Sigmoid colon (tissue), 7 donors: ENCODE measurements at places on chromosomes 5 and 9. TPM values are rescaled to one million over a fixed set of nuclear protein-coding genes. Genes with fewer than 3 reads are reported as not detected.

Gene CTXN3
- polyA plus RNA-seq, result not detected

Gene PCDHB16
- polyA plus RNA-seq, result 0.29 TPM

Gene SAXO1
- 0.01 TPM for polyA plus RNA-seq

Gene DBH
- 0.01 TPM for polyA plus RNA-seq

Gene TAF11L5
- polyA plus RNA-seq, result not detected

Gene NSG2
- not detected for polyA plus RNA-seq

Gene OR13C3
- not detected for polyA plus RNA-seq

Gene CACFD1
- 21.0 TPM for polyA plus RNA-seq

Gene PCDHB4
- polyA plus RNA-seq, result 0.23 TPM

GRCh38 chr9:135500525-135501260 lies at the start of gene MRPS2:
Gene MRPS2 (plus strand): TSS chr9:135500682. CDS start chr9:135500711, 29 bp downstream.
- H3K4me1 ChIP-seq, result peaks cover 34% of the 10 kb centered on the region
- H3K36me3 ChIP-seq, result peaks cover 38% of the 10 kb centered on the region
- peak within 1 kb of the TSS; percentile 86 for H3K27ac ChIP-seq
- DNase-seq, result peak; percentile 93
- H3K27me3 ChIP-seq, result no peaks in the 10 kb centered on the region
- H3K4me3 ChIP-seq, result peak within 1 kb of the TSS; percentile 92

GRCh38 chr5:55160493-55161209 lies 680 bp downstream of the GPX8 start:
- H3K27ac ChIP-seq, result peak overlapping the region; percentile 67
- H3K4me3 ChIP-seq, result peak overlapping the region; percentile 44

DNA sequence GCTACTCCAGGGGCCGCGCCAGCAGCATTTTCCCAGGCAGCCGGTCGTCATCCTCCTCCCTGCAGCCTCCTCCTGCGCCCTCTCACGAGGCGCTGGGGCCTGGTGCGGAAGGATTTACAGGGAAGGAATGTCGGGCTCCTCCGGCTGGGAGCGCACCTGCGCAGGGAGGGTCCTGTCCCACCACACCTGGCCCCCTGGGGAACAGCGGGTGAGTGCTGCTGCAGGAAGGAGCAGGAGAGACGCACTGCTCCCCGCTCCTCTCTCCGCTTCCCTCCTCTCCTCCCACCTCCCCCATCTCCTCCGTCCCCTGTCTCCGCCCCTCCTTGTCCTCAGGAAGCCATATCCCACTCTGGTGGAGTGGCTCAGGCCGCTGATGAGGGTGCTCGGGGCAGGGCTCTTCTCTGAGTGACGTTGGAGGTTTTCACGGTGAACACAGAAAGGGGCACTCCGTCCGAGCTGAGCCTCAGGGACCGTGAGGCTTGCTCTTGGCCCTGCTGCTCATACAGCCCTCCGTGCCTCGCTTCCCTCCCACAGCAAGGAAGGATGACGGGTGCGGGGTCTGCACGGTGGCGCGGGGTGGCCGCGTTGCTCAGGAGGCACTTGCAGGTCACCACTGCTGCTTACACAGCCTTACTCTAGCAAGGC lies 31.3 kb downstream of the IRX4 start:
- H3K27ac ChIP-seq, result no peak overlapping the region
- no peak for DNase-seq
- H3K4me1 ChIP-seq, result peaks cover 2% of the 10 kb centered on the region
- no peak overlapping the region for H3K4me3 ChIP-seq

GRCh38 chr5:10320793-10321192 lies 13.1 kb upstream of the CMBL start:
- peaks cover 7% of the 10 kb centered on the region for H3K4me1 ChIP-seq
- peak; percentile 15 for DNase-seq
- no peak overlapping the region for H3K27ac ChIP-seq
- no peaks in the 10 kb centered on the region for H3K27me3 ChIP-seq
- no peaks in the 10 kb centered on the region for H3K36me3 ChIP-seq

DNA sequence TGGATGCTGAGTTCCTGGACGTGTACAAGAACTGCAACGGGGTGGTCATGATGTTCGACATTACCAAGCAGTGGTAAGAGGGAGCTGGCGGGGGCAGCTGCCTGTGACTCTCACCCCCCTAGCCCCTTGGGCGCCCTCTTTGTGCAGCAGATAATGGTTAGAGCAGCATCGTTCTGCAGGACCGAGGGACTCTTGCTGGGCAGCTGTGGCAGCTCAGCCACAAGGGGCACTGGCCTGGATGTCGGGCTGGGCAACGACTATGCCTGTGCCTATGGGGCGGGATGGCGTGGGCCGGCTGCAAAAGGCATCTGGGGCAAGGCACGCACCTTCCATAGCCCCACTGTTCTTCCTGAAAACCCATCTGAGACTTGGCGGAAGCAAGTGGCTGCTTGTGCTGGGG lies 12.9 kb upstream of the AJM1 start:
- no peak for DNase-seq
- no peak overlapping the region for H3K4me3 ChIP-seq
- no peak overlapping the region for H3K27ac ChIP-seq

GRCh38 chr9:133691626-133692363 lies 46.4 kb downstream of the SARDH start:
- H3K27ac ChIP-seq, result no peak overlapping the region
- H3K4me3 ChIP-seq, result no peak overlapping the region
- H3K4me1 ChIP-seq, result no peaks in the 10 kb centered on the region
- no peak for DNase-seq

DNA sequence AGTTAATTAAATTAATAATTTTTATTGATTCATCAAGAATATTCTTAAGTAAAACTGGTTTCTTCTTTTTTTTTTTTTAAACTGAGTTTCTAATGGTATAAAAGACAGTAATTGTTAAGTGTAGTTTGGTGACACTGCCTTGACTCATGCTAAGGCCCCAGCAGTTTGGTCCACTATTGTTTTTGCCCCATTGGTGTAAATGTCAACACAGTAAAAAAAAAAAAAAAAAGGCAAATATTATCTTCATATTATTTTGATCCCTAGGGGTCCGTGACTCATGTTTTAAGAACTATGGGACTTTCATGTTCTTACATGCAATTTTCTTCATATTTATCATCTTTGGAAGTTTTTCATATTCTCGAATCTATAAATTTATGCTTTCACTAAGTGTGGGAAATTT lies 29.2 kb upstream of the JAK2 start:
- DNase-seq, result no peak
- no peak overlapping the region for H3K27ac ChIP-seq
- no peaks in the 10 kb centered on the region for H3K36me3 ChIP-seq
- no peak overlapping the region for H3K4me3 ChIP-seq
- no peaks in the 10 kb centered on the region for H3K27me3 ChIP-seq

GRCh38 chr5:91090995-91091394 lies 292.1 kb downstream of the ARRDC3 start:
- H3K27me3 ChIP-seq, result no peaks in the 10 kb centered on the region
- H3K36me3 ChIP-seq, result no peaks in the 10 kb centered on the region
- no peak overlapping the region for H3K27ac ChIP-seq

DNA sequence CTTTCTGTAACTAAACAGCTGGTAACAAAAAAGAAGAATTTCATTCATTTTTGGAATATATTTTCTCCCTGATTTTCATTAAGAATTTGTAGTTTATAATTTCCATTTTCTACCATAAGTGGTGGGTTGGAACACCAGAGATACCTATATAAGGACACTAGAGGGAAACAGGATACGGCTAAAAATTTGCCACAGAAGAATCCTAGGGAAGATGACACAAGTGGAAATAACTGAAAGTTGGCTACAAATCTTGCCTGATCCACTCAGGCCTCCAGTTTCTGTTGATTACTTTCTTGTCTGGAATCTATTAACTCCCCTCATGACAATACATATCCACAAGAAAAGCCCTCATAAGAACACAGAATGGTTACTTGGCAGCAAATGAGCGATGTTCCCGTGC lies 46.8 kb downstream of the FREM1 start:
- H3K36me3 ChIP-seq, result peaks cover 8% of the 10 kb centered on the region
- DNase-seq, result no peak
- H3K4me1 ChIP-seq, result peaks cover 30% of the 10 kb centered on the region
- H3K27ac ChIP-seq, result peak overlapping the region; percentile 11

DNA sequence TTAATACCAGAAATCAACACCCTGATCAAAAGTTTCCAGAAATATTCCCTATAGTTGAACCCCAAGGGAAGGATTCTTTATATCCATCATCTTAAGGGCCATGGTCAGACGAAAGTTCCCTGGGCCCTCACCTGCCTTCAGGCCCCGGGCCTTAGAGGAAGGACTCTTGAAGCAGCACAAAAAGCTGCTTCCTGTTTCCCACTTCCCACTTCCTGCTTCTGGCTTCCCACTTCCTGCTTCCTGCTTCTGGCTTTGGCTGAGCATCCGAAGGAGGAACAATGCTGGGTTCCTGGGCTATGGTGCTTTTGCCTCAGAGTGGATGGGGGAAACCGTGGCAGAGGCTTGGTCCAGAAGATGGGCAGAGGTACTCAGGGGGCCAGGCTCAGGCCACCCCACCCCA lies 25.8 kb upstream of the DAP start:
- H3K4me3 ChIP-seq, result no peak overlapping the region
- H3K4me1 ChIP-seq, result no peaks in the 10 kb centered on the region
- H3K27ac ChIP-seq, result no peak overlapping the region
- no peaks in the 10 kb centered on the region for H3K36me3 ChIP-seq
- H3K27me3 ChIP-seq, result no peaks in the 10 kb centered on the region

DNA sequence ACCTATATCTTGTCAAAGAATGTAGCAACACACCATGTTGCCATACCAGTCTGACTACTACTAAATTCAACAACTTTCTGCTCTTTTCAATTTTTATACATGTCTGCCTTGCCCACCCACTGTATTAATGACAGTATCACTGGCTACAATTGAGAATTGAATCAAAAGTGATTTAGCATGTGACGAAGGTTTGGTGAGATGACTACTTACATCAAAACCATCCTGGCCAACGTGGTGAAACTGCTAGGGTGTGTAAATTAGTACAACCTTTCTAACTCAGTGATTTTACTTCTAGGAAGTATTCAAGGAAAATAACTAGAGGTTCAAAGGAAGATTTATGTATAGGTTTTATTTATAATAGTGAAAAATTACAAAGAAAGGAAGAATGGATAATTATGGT lies 109.8 kb downstream of the UNC13B start:
- no peaks in the 10 kb centered on the region for H3K4me1 ChIP-seq
- H3K4me3 ChIP-seq, result no peak overlapping the region
- H3K27ac ChIP-seq, result no peak overlapping the region
- no peaks in the 10 kb centered on the region for H3K36me3 ChIP-seq
- DNase-seq, result no peak

GRCh38 chr5:111934511-111934910 lies 177.5 kb upstream of the NREP start:
- H3K4me3 ChIP-seq, result no peak overlapping the region
- peaks cover 11% of the 10 kb centered on the region for H3K4me1 ChIP-seq
- no peaks in the 10 kb centered on the region for H3K27me3 ChIP-seq
- no peaks in the 10 kb centered on the region for H3K36me3 ChIP-seq
- DNase-seq, result no peak
- H3K27ac ChIP-seq, result no peak overlapping the region

GRCh38 chr9:128047231-128047630 lies 19.9 kb downstream of the NAIF1 start:
- H3K27ac ChIP-seq, result peak overlapping the region; percentile 6
- no peaks in the 10 kb centered on the region for H3K4me1 ChIP-seq
- no peak overlapping the region for H3K4me3 ChIP-seq
- no peak for DNase-seq
- no peaks in the 10 kb centered on the region for H3K36me3 ChIP-seq

DNA sequence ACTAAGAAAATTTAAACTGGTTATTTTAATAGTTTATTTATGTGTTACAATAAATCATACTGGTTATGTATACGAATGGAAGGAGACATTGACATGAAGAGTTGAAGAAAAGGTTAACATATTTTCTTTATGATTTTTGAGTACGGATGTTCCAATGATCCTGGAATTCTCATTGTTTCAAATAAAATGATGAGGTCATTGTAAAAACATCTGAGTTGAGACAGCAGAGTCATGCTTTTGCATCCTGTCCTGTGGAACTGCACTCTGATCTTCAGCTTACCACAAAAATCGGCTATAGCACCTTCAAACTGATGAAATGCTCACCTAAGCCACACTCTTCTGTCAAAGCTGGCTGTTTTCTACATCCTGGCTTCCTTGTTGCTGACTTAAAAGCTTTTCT lies 67.8 kb downstream of the PTCD2 start:
- no peak for DNase-seq
- H3K4me3 ChIP-seq, result no peak overlapping the region
- H3K27me3 ChIP-seq, result no peaks in the 10 kb centered on the region
- H3K27ac ChIP-seq, result no peak overlapping the region
- H3K36me3 ChIP-seq, result no peaks in the 10 kb centered on the region
- H3K4me1 ChIP-seq, result peaks cover 68% of the 10 kb centered on the region

DNA sequence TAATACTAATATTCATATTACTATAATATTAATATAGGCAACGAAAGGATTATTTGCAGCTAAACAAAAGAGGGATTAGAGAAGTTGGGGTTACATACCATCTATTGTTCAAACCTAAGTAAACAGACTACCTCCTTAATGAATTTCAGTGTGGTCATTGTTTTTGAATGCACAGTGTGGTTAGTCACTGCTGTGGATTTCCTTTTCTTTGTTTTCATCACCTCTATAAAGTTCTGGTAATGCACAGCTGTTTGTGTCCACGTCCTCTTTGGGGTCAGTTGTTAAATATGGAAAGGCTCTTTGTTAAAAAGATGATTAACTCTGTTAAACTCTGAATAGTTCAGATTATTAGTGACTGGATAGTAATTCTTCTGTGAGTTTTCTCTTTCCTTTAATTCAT lies 233.6 kb downstream of the MAST4 start:
- no peak overlapping the region for H3K4me3 ChIP-seq
- peaks cover 9% of the 10 kb centered on the region for H3K4me1 ChIP-seq
- no peak overlapping the region for H3K27ac ChIP-seq
- H3K27me3 ChIP-seq, result no peaks in the 10 kb centered on the region
- no peak for DNase-seq

DNA sequence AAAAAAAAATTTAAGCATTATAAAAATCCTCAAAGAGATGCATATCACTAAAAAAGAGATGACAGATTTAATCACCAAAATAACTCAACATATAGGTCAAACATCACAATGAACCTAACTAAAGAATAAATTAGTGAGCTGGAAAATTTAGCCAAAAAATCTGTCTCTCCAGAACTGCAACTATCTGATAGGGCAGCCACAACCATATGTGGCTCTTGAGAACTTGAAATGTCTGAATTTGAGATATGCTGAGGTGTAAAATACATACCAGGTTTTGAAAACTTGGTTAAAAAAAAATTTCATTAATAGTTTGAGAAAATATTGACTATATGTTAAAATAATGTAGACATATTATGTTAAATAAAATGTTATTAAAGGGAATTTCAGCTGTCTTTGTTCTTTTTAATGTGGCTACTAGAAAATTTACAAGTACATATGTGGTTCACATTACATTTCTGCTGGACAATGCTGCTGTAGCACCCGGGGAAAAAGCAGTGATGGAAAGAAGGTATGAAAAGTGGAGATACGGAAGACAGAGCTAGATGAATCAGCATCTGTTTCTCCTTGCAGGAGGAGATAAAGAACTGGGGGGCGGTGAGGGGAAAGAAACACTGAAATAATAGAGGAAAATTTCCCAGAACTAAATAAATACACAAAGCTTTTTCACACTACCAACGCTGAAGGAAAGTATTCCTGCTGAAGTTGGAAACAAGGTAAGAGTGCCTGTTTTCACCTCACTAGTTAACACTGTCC lies 66.1 kb downstream of the DCP2 start:
- H3K4me1 ChIP-seq, result no peaks in the 10 kb centered on the region
- H3K36me3 ChIP-seq, result no peaks in the 10 kb centered on the region
- H3K4me3 ChIP-seq, result no peak overlapping the region
- H3K27me3 ChIP-seq, result no peaks in the 10 kb centered on the region

GRCh38 chr5:74232276-74232675 lies 408.3 kb downstream of the ENC1 start:
- H3K27ac ChIP-seq, result no peak overlapping the region
- no peak overlapping the region for H3K4me3 ChIP-seq
- H3K36me3 ChIP-seq, result no peaks in the 10 kb centered on the region
- no peaks in the 10 kb centered on the region for H3K27me3 ChIP-seq
